ENCODE measurements at places on chromosomes 3 and 15.

DNA sequence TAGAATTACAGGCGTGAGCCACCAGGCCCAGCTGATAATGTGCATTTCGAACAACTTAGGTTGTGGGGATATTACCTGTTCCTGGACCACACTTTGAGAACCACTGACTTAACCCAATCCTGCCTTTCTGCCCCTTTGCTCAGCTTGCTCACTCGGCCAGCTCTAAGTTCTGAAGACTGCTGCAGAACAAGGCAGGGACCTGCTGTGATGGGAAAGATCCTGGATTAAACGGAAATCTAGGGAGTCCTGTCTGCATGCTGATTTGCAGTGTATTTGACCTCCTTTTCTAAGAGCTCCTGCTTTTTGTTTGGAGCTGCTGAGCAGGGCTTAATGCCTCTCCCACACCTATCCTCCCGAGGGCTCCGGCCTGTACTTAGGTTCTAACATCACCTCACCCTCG lies 2.9 kb downstream of the LTK start:
- DNase-seq = no peak

DNA sequence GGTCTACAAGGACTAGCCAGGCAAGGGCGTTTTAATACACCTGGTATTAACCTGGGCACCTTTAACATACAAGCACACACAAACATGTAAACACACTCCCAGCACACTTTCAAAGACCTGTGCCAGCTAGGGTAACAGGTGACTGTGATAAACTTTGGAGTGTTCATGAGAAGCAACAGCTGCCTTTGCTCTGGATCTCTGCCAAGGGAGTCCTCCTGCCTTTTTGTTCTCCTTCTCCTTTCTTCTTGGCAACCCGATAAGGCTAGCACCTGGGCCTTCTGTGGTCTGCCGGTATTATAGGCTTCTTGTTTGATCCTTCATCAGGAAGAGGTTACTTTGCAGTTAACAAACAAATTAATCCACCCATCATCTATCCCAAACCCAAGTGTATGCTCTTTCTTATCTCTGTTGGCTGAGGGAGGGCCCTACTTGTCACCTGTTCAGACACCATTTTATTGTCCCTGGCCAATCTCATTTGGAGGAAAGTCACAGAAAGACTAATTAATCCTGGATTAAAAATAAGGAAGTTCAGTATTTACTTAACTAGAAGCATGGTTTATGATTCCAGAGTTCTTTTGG lies at the start of gene RETNLB:
TSS of gene RETNLB (minus strand) at position 7 of the 579 bp plus-strand sequence. CDS start 225 bp downstream, outside the sequence.
- no peak for DNase-seq

GRCh38 chr3:27581852-27582251 lies 97.7 kb upstream of the SLC4A7 start:
- DNase-seq = no peak

DNA sequence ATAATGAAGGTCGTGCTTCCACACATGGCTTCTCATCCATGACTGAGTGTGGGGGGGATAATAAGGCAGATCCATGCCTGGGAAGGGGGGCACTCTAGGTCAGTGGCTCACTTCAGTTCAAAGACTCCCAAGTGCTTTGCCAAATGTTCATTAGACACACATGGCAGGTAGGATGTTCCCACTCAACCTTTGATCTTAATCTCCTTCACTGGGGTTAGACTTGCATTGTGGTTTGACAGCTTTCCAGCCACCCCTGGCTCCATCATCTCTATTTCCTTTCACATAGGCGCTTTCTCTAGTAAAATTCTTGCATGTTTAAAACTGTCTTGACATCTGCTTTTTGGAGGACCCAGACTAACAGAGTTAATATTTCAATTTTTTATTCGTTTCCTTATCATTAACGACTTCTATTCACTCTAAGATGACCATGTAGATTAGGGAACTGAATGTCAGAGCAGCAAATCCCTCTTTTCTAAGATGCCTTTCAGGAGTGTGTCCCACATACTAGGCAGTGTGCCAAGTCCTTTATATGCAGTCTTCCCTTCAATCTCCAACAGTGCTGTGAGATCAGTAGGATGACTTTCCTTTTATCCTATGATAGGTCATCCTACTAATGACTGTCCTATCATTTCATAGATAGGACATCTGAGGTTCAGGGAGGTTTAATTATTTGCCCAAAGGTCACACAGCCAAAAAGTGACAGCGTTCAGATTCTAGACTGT lies 57.9 kb downstream of the BTD start:
- DNase-seq = no peak

DNA sequence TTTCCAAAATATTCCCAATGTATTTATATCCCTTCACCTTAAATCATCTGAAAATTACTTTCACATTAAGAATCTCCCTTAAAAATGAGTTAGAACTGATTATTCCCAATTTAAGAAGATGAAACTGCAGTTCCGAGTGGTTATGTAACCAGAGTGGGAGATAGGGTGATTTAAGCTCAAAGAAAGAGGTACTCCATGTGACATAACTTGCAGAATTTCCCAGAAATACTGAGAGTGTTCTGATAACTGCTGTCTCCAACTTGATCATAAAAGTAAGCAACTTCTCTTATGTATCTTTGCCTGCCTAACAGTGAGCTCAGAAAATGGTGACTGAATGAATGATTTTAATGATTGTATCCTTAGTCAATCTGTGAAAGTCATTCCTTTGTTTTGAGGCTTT lies 32.3 kb downstream of the ARRDC4 start:
- no peak for DNase-seq

DNA sequence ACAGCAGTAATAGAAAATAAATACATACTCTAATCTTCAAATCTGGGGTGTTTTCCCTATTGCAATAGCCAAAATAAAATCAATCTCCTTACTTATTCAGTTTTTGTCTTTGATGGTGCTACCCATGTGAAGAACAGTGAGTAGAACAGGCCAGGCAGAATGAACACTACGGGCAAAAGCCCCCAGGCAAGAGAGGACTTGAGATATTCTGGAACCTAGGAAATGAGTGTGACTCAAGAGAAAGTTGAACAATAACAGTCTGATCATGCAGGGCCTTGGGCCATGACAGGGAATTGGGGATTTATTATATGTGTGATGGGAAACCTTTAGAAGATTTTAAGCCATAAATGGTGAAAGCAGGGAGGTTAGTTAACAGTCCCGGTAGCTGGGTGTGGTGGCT lies 14.0 kb upstream of the DUT start:
- no peak for DNase-seq

DNA sequence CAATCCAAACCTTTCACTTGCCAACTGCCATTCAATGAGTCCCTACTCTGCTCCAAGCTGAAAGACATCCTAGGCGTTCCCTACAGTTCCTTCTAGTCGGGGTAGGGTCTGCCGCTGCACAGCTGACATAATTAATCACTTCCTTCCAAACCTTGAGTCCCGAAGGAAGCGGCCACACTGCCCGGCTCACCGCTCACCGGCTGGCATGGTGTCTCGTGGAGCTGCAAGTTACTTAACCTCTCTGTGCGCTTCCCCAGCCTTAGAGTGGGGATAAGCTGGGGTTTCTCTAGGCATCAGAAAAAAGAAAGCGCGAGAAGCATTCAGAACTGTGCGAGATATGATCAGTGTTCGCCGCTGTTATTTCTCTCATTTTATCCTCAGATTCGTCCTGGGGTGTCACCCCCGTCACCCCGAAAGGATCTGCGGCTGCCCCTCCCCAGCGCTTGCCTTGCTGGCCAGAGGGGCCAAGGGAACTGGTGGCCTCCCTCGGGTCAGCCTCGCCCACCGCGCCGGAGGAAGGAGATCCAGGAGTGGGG lies 748 bp downstream of the MRPS25 start:
- no peak for DNase-seq

DNA sequence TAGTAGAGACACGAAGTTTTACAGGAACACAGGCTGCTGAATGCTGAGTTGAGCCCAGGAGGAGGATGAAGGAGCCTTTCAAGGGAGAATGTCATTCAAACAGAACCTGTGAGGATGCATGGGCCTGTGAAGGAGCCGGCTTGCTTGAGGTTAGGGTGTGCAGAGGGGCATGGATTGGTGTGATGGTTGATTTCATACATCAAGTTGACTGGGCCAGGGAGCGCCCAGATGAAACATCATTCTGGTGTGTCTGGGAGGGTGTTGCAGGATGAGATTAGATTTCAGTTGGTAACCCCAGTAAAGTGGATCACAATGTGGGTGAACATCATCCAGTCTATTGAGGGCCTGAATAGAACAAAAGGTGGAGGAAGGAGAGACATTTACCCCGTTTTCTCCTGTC lies 243.6 kb downstream of the EDEM1 start:
- no peak for DNase-seq

DNA sequence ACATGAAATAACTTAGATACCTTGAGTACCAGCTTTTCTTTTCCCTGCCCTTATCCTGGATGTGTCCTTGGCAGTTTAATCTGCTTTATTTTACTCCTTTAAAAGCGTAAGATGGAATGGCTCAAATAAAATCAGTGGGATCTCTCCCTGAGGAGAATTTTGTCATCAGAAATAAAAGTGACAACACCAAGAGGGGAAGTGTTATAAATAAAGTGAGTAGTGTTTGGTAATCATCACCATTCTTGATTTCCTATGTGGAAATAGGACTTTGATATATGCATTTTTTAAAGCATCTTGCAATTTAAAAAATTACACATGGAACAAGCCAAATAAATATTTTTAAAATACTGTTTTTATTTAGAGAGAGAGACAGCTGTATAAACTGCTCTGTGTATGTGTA lies 76.5 kb downstream of the MBNL1 start:
- DNase-seq = no peak

- no peak for DNase-seq
These were observed 2.6 kb downstream of the ITIH4 start for GRCh38 chr3:52827866-52828376.

DNA sequence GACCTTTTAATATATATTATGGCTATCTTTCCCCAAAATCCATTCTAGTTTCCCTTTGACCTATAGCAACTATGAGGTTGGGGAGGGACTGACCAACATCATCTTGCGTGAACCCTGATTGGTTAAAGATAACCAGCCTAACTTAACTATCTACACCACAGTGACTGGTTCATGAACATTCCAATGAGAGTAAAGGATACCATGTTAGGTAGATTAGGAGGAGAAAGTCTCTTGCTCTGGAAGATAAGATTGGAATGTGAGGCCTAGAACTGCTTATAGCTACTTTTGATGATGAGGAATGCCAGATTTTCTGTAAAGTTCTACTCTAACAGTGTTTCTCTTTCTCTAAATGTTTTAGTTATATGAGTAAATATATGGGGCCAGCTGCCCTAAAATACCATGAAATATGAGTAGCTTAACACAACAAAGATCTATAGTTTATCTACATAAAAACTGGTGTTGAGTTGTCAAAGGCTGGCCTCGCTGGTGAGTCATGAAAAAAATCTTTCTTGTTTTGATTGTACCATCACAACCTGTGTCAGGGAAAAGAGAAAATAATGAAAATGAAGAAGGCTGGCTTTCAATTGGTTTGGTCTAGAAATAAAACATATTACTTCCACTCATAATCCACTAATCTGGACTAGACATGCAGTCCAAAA lies 481.4 kb downstream of the NSUN3 start:
- no peak for DNase-seq

DNA sequence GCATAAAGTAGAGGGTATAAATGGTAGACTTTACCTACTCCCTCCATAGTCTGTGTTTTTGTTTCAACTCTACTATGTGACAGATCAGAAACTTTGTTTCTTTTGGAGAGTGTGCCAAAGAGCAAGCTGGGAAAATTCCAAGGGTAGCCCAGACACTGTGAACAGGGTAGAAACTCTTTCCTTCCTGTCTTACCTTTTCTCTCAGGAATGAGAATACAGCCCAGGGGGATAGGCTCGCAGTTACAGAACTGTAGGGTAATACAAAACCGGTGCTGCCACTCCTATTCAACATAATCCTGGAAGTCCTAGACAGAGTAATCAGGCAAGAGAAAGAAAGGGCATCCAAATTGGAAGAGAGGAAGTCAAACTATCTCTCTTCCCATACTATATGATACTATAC lies 256.3 kb downstream of the CPNE4 start:
- no peak for DNase-seq

- no peak for DNase-seq
These were observed 35.6 kb upstream of the LDHAL6B start for GRCh38 chr15:59171067-59171397.

- DNase-seq = no peak
These were observed 573.6 kb upstream of the ARRDC4 start for GRCh38 chr15:97386940-97387339.

- DNase-seq = no peak
These were observed 11.4 kb upstream of the SNRPA1 start for GRCh38 chr15:101306341-101307047.

DNA sequence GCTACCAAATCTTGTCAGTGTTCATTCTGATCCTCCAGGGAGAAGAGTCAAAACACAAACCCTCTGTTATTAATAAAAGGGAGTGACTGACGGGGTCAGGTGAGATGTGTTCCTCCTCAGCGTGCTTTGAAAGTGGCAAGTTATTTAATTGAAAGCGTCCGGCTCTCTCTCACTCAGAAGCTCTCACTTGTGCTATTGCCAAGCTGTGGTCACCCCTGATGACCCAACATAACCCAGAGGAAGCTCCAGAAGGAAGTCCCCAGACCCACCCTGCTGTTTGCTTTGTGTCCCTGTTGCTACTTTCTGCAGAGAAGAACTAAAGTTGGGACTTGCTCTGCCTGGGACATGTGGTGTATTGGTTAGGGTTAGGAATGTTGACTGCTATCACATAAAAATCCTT lies 235.6 kb downstream of the EDEM1 start:
- no peak for DNase-seq

DNA sequence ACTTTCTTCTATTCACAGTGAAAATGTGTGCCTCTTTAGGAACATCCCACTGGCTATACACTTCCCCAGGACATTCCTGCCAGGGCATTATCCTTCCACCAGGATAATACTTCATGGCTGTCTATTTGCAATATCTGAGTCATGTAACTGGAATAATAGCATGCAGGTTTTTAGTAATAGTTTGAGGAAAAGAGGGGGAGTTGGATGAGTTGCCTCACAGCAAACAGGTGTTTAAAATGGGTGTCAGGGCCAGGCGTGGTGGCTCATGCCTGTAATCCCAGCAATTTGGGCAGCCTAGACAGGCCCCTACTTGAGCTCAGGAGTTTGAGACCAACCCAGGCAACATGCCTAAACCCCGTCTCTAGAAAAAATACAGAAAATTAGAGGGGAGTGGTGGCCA lies 585.9 kb downstream of the DIPK2A start:
- DNase-seq = no peak

- DNase-seq = no peak
These were observed 24.1 kb downstream of the RASGRP1 start for GRCh38 chr15:38540510-38540909.

DNA sequence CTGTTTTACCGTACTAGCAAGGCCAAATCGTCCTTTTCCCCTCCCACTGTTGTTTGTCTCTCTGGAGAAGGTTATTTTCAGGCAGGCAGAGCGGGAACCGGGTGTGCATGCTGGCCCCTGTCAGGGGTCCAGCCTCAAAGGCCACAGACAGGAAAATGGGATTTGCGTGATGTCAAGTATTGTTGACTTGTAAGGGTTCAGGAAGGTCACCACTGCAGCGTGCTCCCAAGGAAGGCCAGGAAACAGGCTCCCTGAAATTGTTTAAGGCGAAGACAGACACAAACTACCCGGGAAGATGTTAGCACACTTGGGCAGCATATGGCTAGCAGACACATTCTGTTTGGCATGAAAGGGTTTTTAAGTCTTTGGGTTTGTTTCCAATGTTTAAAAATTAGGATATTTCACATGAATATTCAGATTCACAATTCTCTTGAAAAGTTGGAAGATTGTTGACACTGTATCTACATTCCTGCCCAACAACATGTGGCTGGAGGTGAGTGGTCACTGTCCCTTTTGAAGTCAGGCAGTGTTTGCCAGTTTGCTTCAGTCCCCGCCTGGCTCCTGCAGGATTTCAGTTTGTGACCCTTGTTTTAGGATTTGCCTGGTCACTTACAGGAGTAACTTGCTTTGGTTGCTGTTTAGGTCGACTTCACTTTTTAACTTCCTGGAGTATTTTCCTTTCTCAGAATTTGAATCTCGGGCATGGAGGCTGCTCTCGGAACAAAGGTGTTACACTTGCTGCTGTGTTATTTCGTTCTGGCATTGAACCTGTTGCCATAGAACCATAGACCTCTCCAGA lies 90.4 kb downstream of the BDH1 start:
- no peak for DNase-seq

Data from neuronal stem cell (in vitro differentiated cells).